ENCODE measurements at places on chromosomes 3 and 15.

DNA sequence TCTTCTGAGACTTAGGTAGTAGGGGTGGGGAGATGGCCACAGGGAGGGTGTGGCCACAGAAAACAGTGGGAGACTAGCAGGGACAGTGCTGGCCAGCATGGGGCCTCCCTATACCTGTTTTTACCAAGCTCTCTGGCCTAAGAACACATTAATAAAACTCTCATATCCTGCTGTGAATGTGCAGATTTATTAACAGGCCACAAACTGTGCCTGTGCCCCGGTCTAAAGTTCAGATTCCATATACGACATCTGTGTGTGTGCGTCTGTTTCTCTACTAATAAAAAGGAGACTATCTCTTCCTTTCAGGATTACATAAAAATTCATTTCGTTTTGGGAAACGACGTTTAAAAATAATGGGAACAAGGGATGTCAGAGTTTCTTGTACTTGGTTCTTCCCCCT lies 92.8 kb upstream of the ADAMTS17 start:
- no peak for DNase-seq

DNA sequence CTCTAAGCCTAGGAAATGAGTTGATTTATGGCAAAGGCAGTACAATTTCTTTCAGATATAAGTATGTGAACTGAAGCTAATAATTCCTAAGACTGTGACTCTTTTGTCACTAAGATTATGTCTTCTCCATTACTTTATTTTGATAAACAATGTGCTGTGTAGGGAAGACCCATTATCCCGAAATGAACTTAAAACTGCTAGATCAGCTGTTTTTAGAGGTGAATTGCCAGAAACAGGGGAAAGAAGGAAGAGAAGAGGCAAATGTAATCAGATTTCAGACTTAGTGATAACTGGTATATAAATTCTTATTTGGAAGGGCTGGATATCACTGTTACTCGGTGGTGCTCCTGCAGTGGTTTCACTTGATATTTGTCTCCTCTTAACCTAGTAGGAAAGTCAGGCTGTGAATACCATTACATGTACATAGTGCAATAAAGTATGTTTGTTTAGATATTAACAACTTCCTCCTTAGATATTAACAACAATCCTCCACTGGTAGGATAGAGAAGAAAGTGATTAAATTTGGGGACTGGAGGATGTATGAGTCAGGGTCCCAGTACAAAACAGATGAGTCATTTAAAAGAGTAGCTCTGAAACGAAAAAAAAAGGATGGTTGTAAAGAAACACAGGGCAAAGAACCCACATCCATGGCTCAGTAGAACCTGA lies 338.5 kb upstream of the KCNH8 start:
- DNase-seq = no peak

DNA sequence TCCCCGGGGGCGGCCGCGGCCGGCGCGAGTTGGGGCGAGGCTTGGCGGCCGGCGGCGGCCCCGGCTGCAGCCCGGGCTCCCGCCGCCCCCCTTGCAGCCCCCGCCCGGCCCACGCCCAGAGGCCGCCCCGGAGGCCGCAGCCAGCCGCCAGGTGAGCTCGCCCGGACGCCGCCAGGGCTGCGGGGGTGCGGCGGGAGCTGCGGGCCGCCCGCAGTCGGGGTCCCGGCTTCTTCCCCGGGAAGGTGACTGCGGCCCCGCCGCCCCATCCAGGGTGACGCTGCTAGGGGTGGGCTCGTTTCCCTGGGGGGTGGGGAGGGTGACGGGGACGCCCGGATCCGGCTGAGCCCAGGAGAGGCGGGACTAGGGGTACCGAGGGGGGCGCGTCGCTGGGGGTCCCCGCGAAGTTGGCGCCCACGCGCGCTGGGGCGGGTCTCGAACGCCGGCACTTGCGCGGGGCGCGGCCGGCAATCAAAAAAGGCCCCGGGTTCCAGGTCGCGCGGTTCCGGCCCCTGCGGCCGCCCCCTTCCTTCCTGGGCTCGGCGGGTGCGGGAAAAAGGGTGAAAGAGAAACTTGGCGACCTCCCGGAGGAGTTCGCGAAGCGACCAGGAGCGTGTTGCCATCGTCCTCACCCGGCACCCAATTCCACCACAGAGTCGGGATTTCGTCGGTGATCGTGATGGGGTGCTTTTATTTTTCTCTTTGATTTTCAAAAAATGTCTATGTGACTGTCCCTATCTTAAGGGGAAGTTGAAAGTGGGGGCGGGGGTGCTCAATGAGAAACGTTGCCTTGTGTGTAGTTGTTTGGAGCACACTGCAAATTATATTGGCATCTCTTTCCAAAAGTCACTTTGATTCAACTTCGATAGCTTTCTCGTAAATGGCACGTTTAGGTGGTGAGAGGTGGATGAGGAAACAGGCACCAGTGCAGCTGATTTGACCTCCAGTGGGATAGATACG lies 619 bp downstream of the ATXN7 start:
- DNase-seq = no peak

DNA sequence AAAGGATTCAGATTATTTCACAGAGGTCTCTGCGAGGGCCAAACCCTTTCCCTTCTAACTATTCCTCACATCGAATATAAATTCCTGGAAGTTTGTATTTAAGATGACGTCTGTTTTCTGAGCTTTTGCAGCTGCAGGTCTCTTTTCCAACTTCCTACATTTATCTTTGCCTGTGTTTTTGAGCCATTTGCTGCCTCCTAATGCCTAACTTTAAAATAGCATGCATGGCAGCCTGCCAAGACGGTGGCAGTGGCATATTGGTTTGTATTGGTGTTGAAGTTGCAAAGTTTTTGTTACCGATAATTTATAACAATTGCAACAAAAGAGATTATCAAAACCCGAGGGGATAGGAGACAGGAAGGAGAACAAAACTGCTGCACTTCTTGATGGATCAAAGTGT lies 187.1 kb upstream of the DNAJC19 start:
- DNase-seq = peak; percentile 24

GRCh38 chr3:27666272-27666671 lies 55.9 kb downstream of the EOMES start:
- DNase-seq = no peak

DNA sequence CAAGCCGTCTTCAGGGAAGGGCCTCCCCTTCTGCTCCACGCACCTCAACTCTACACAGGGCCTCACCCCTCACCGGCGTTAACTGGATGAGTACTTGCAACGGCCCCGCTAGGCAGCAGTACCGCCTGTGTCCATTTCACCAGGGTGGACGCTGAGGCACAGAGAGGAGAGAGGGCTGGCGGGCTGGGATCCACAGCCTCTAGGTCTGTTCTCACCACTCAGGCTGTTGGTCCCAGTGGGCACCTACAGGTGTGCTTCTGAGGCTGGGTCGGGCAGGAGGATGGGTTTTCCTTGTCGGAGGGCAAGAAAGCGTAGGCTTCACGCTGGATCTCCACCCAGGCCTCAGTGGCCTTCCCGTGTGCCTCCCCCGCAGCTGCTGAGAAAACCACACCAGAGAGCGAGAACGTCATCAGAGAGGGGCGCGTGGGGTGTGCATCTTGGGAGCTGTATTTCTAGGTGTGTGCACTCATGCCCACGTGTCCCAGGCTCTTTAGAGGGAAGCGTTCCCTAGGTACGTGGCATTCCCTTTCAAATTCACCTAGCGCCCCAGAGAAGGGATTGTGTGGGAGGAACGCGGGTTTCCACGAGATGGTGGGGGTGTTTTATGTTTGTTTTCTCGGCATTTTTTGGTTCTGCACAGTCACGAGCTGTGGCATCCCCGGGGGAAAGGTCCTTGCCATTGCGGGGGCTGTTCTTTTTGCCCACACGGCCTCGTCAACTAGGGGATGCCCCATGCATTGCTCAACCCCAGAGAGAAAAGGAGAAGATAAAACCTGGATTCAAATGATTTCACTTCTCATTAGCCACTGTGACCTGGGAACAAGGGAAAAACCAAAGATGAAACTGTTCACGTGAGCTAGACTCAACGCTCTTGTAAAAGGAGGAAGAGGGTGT lies 67.7 kb downstream of the MGLL start:
- DNase-seq = no peak

GRCh38 chr3:192993411-192993810 lies 75.8 kb upstream of the MB21D2 start:
- DNase-seq = no peak

GRCh38 chr3:128818186-128818787 lies 61.1 kb upstream of the ACAD9 start:
- no peak for DNase-seq

All from fibroblast of skin of left quadriceps (primary cell).